NB4 (cell line): ENCODE measurements at places on chromosomes 2 and 18.

- peak; percentile 86 for DNase-seq
Measured at GRCh38 chr18:77131100-77131651, 1.4 kb downstream of the MBP start.

GRCh38 chr2:185644828-185645227, 93.8 kb upstream of the FSIP2 start:
- DNase-seq: no peak

- no peak for DNase-seq
Measured at GRCh38 chr18:21853016-21853415, 112.4 kb downstream of the MIB1 start.

GRCh38 chr2:20657522-20658235, 6.8 kb upstream of the HS1BP3 start:
- no peak for DNase-seq

- DNase-seq: no peak
Measured at GRCh38 chr2:231124838-231125568, at the start of gene HTR2B. HTR2B (minus strand) TSS chr2:231125042; CDS start chr2:231123764, 1,278 bp downstream.

- DNase-seq: no peak
Measured at GRCh38 chr18:75071484-75071785, 137.5 kb downstream of the PTGR3 start.

- no peak for DNase-seq
Measured at GRCh38 chr2:46387292-46387691, 90.1 kb downstream of the EPAS1 start.

- no peak for DNase-seq
Measured at GRCh38 chr2:64738026-64738425, 84.3 kb upstream of the SERTAD2 start.
